ENCODE measurements at places on chromosomes 11 and 22. TPM values are rescaled to one million over a fixed set of nuclear protein-coding genes. Genes with fewer than 3 reads are reported as not detected.

Gene LRRC10B
- 0.85 TPM for total RNA-seq

Gene CSTF3
- total RNA-seq = 3.8 TPM

Gene MOV10L1
- not detected for total RNA-seq

Gene DSCAML1
- not detected for total RNA-seq

Gene CNTF
- 1.9 TPM for total RNA-seq

Gene DTX4
- 9.6 TPM for total RNA-seq

Gene PHF21B
- total RNA-seq = not detected

Gene SCUBE2
- 1.1 TPM for total RNA-seq

Gene FOLR3
- not detected for total RNA-seq

Gene IL10RA
- total RNA-seq = 38.6 TPM

Gene MS4A1
- total RNA-seq = not detected

Gene MUC5AC
- total RNA-seq = 0.11 TPM

Gene ETS1
- 88.0 TPM for total RNA-seq

Gene NXPE2
- not detected for total RNA-seq

Gene CD248
- 193 TPM for total RNA-seq

Gene SLC15A3
- total RNA-seq = 27.1 TPM

Gene OR2AG2
- total RNA-seq = 0.43 TPM

Gene B4GAT1
- total RNA-seq = 64.2 TPM

Gene GGTLC2
- total RNA-seq = not detected

Gene MAFF
- 183 TPM for total RNA-seq

Gene OR51I1
- total RNA-seq = not detected

Gene TREH
- not detected for total RNA-seq

Measured in ascending aorta (tissue), 2 donors.